NCI-H69 (cell line): ENCODE measurements at places on chromosomes 5 and 9.

- peak; percentile 73 for DNase-seq
Measured at GRCh38 chr5:90606539-90606938, 47.9 kb downstream of the ADGRV1 start.

DNA sequence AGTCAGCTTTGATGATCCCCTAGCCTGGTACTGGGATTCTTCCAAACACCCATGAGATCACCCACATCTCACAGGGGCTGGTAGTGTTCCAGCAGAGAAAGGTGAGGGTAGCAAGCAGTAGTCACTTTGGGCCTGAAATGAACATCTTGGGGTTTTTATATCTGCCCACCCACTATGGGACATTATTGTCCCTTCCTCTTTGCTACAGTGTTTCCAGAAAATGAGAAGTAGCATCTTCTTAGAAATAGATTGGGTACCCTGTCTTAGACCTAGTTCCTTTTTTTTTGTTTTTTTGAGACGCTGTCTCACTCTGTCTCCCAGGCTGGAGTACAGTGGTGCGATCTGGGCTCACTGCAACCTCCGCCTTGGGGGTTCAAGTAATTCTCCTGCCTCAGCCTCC, 249.2 kb upstream of the ANKRD55 start:
- DNase-seq = no peak

- peak; percentile 66 for DNase-seq
Measured at GRCh38 chr9:19512103-19512832, 103.5 kb downstream of the ACER2 start.

DNA sequence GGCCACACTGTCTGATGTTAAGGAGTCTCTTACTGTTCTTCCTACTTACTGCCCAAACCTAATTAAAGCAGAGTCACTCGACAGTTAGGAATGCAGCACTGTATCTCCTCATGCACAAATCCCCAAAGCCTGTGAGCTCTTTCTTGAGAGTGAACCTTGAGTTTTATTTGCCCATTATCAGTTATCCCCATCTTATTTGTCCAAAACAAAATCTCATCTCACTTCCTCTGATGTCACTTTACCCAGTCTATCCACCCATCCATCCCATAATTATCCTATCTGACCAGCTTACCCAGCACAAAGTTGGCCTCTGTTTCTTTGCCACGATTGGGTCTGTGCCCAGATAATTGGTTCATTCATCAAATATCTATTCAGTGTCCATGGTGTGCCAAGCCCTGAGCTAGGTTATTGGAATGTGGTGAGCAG, 250.8 kb downstream of the SLIT3 start:
- no peak for DNase-seq

DNA sequence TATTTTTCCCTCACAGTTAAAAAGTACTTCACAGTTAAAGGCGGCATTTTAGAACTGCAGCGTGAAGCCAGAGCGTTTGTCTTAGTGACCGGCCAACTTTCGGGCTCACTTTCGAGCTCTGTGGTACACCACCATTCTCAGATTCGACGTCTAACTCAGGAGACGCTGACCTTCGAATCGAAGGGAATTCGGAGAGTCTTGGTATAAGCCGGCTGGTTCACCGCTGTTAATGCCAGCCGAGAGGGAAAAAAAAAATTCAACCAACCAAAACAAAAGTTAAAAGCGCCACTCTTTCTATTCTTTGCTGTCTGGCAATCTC, 544 bp upstream of the SNX24 start:
- DNase-seq = no peak

DNA sequence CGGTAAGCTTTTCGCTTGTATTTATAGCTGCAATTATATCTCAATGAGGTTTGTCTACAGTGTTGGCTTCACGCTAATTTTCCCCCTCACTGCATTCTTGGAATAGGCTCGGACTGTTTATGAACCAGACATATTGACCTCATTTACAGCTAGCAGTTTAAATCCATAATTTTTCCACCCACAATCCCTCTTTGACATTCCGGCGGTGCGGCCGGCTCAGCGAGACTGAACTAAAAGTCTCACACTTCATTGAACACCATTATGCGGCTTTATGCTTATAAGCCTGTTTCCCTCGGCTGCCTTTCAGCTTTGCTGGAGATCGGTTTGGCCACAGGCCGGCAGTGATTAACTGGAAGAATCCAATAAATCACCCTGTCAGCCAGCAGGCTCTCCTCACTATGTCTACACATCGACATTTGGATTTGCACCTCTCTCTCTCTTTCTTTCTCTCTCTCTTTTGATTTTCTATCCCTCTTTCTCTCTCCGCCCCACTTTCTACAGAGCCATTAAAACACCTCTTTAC, 315.0 kb upstream of the TLE4 start:
- peak; percentile 99 for DNase-seq
